ENCODE measurements at places on chromosomes 7 and 10. TPM values are rescaled to one million over a fixed set of nuclear protein-coding genes. Genes with fewer than 3 reads are reported as not detected.
A peak's percentile ranks its signal among the peaks of the same experiment; 100 is the strongest.

DNA sequence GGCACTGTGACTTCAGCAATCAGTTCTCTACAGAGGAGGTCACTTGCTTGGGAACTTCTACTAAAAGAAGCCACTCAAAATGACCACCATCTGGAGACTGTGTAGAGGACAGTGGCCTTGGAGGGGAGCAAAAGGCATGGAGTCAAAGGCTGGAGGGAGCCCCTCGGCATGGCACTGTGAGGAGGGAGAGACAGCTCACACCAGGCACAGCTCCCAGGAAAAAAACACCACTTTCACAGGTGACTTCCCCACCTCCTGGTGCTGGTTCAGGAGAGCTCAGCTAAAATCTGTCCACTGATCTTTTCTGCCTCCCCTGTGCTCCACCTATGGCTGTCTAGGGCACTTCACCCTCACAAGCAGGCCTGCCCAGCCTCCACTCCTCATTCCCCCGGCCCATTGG lies 649.4 kb upstream of the MGMT start:
- no peak overlapping the region for H3K4me3 ChIP-seq
- no peak overlapping the region for H3K27ac ChIP-seq
- DNase-seq: no peak
- H3K36me3 ChIP-seq: no peaks in the 10 kb centered on the region

DNA sequence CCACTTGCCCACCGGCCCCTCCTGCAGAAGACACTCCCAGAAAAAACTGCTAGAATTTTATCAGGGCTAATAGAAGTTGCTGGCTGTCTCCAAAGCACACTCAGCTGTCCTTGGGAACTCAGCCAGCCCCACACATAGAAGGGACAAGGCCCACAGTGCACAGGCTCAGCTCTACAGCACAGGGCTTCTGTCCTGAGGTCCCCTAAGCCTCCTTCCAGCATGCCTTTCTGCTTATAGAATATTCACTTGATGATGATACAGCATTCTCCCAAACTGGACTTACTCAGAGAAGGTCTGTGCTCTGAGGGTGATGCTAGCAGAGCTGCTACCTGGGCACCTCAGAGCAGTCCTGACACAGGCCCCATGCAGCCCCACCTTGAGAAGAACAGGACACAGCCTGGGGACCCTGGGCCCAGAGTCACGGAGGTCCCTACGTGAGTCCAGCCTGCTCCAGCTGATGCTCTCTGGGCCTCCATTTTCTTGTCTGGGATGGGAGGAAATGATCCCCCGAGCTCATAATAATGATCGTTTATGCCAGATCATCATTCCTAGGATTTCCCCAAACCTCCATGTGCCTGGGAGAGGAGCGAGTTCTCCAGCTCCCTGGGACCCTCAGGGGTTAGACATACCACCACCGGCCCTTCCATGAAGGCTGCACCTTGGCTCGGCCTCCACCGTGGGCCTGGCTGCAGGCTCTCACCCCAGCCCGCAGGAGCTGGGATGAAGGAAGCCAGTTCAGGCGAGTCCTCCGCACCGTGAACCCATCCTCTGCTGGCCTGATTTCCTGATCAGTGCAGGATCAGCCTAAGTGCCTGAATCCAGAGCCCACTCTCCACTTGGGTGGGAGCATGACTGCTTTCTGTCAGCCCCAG lies 145.6 kb downstream of the ZNF248 start:
- no peak overlapping the region for H3K27ac ChIP-seq
- no peak overlapping the region for H3K4me3 ChIP-seq

GRCh38 chr7:114885836-114886235 lies 36.1 kb upstream of the MDFIC start:
- H3K27ac ChIP-seq: no peak overlapping the region
- no peak overlapping the region for H3K4me3 ChIP-seq
- peaks cover 11% of the 10 kb centered on the region for H3K4me1 ChIP-seq
- H3K27me3 ChIP-seq: no peaks in the 10 kb centered on the region

DNA sequence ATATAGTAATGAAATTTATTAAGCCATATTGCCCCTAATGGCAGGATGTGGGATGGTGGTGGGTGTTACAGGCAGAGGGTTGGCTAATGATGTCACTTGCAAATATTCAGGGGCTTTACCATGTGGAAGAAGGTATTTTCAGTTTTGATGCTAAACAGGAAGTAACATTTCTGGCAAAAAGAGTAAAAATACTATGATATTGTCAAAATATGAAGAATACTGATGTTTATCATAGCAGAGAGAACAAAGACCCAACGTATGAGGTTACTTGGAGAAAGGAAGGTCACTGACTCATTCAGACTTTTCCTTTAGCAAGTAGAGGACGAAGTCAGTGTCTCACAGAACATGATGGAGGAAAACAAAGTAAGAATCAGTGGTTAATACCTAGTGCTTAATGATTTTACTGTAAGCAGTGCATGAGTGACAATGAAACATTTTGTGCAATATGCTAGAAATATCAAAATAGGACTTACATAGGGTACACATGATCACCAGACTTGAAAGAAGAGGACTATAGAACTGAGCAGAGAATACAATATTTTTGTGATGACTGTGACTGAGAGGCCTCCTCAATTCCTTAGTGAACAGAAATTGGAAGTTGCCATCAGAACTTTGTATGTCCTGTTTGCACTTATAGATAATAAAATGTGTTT lies 89.7 kb upstream of the STEAP4 start:
- no peak overlapping the region for H3K4me3 ChIP-seq
- H3K27me3 ChIP-seq: no peaks in the 10 kb centered on the region
- H3K4me1 ChIP-seq: peaks cover 5% of the 10 kb centered on the region
- no peak for DNase-seq
- H3K27ac ChIP-seq: no peak overlapping the region

- no peak overlapping the region for H3K4me3 ChIP-seq
- no peaks in the 10 kb centered on the region for H3K4me1 ChIP-seq
- H3K27ac ChIP-seq: no peak overlapping the region
- H3K36me3 ChIP-seq: no peaks in the 10 kb centered on the region
- DNase-seq: no peak
Measured at GRCh38 chr7:115631782-115632181, 398.8 kb downstream of the TFEC start.

- no peak for DNase-seq
- H3K27me3 ChIP-seq: no peaks in the 10 kb centered on the region
- no peaks in the 10 kb centered on the region for H3K36me3 ChIP-seq
- H3K4me3 ChIP-seq: no peak overlapping the region
Measured at GRCh38 chr7:111473449-111474198, 88.7 kb downstream of the IMMP2L start.

GRCh38 chr10:95830044-95830443 lies 74.1 kb downstream of the ENTPD1 start:
- peaks cover 44% of the 10 kb centered on the region for H3K36me3 ChIP-seq
- no peaks in the 10 kb centered on the region for H3K27me3 ChIP-seq
- H3K4me1 ChIP-seq: peaks cover 53% of the 10 kb centered on the region
- H3K27ac ChIP-seq: peak overlapping the region; percentile 99

DNA sequence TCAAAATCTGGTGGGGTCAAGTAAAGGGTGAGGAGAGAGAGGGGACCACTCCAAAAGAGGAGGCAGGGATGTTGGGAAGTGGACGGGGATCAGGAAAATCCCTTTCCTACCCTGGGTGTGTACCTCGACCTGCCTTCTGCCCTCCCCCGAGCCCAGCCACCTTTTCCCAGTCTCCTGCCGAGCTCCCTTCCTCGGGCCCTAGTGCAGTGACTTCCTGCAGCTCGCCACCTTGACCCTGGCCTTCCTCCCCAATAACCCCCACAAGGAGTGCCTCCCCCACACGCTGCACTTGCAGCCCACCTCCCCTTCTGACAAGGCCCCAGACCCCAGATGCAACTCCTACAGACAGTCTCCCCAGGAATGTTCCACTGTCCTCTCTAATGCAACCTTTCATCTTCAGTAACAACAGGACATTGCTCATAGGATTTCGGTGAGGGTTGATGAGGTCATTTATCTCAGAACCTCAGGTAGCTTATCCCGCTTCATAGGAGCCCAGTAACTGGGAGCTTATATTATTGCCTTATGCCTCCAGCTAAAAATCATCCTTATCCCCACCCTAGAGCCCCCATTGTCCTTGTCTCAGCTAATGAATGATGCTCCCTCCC lies 90.1 kb downstream of the MKI67 start:
- H3K4me1 ChIP-seq: peaks cover 3% of the 10 kb centered on the region
- peaks cover 2% of the 10 kb centered on the region for H3K27me3 ChIP-seq
- H3K27ac ChIP-seq: no peak overlapping the region
- no peak overlapping the region for H3K4me3 ChIP-seq
- no peaks in the 10 kb centered on the region for H3K36me3 ChIP-seq

DNA sequence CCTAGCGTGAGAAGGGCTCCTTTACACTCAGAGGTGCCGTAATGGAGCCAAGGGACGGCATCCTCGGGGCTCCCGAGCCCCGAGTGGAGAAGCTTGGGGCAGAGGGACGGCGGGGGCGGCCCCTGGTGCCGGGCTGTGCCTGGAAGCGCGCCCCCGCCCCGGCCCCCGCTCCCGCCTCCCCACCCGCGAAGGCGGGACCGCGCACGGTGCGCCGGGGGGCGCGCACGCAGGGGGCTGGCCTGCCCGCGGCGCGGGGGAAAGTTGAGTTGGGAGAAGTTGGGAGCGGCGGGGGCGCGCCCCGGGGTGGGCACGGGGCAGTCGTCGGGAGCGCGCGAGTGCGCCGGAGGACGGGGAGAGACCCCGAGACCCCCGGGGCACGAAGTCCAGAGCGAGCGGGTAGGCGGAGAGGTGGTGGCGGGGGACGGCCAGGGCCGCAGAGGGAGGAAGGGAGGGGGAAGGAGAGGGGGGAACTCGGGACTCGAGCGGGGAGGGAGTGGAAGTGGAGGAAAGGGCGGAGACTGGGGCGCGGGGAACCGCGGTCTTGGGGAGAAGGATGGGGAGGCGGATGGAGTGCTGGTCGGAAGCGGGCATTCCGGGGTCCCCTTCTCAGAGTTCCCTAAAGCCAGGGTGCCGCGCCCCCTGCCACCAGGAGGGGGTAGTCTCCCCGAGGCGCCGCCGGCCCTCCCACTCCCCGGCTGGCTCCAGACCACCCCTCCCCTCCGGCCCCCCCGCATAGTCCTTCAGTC lies at the start of gene SLC4A2:
Gene SLC4A2 (plus strand): TSS at position 223 of the 746 bp plus-strand sequence. CDS start 2,399 bp downstream, outside the sequence.
- H3K4me1 ChIP-seq: peaks cover 44% of the 10 kb centered on the region
- peak within 1 kb of the TSS; percentile 94 for H3K27ac ChIP-seq
- peak; percentile 76 for DNase-seq
- peaks cover 16% of the 10 kb centered on the region for H3K36me3 ChIP-seq
- H3K4me3 ChIP-seq: peak within 1 kb of the TSS; percentile 84

GRCh38 chr7:123241809-123242208 lies 42.0 kb upstream of the SLC13A1 start:
- no peaks in the 10 kb centered on the region for H3K36me3 ChIP-seq
- H3K27me3 ChIP-seq: no peaks in the 10 kb centered on the region
- H3K4me1 ChIP-seq: no peaks in the 10 kb centered on the region
- DNase-seq: no peak
- H3K4me3 ChIP-seq: no peak overlapping the region
- no peak overlapping the region for H3K27ac ChIP-seq

GRCh38 chr7:50822110-50822509 lies 39.4 kb upstream of the GRB10 start:
- H3K4me1 ChIP-seq: peaks cover 10% of the 10 kb centered on the region
- H3K27me3 ChIP-seq: peaks cover 34% of the 10 kb centered on the region
- DNase-seq: no peak
- H3K36me3 ChIP-seq: peaks cover 2% of the 10 kb centered on the region

- no peaks in the 10 kb centered on the region for H3K4me1 ChIP-seq
- H3K4me3 ChIP-seq: no peak overlapping the region
- DNase-seq: no peak
- H3K27ac ChIP-seq: no peak overlapping the region
- no peaks in the 10 kb centered on the region for H3K36me3 ChIP-seq
Measured at GRCh38 chr10:33947544-33947943, 613.1 kb upstream of the NRP1 start.

DNA sequence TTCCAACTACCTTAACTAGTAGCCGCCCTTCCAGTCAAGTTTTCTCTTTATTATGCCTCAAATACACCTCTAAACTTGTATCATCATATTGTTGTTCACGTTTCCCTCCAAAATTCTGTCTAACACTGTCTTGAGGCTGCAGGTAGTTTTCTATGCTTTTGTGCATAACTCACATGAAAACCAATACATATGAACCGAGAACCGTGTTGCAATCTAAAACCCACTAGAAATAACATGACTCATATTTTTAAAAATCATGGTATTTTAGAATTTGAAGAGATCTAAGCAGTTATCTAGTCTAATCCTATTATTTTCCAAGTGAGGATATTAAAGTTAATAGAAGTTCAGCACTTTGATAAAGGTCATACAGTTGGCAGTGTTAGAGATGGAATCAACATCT lies 18.2 kb downstream of the LIPF start:
- H3K4me1 ChIP-seq: no peaks in the 10 kb centered on the region
- no peaks in the 10 kb centered on the region for H3K36me3 ChIP-seq
- peaks cover 7% of the 10 kb centered on the region for H3K27me3 ChIP-seq
- no peak overlapping the region for H3K27ac ChIP-seq

- DNase-seq: peak; percentile 42
- H3K27me3 ChIP-seq: peaks cover 2% of the 10 kb centered on the region
- no peaks in the 10 kb centered on the region for H3K36me3 ChIP-seq
- no peak overlapping the region for H3K4me3 ChIP-seq
- no peak overlapping the region for H3K27ac ChIP-seq
Measured at GRCh38 chr7:3673524-3673923, 372.5 kb downstream of the SDK1 start.

DNA sequence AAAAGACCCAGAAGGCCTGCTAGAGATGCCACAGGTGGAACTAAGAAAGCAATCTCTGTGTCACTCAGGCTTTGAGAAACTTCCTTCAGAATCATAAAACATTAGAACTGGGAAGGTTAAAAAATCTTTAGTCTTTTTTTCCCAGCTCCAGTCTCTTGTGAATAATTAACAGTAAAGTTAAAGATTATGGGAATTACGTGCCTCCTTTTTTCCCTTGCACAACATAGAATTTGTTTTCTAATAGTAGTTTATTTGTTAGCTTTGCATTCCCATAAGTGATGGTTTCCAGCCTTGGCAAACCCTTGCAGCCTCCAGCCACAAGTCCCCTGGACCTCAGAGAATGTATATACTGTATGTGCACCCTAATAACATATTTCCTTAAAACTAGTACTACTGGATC lies 128.3 kb downstream of the TPST1 start:
- H3K27ac ChIP-seq: no peak overlapping the region
- DNase-seq: no peak
- H3K4me1 ChIP-seq: no peaks in the 10 kb centered on the region
- no peak overlapping the region for H3K4me3 ChIP-seq
- H3K36me3 ChIP-seq: no peaks in the 10 kb centered on the region
- H3K27me3 ChIP-seq: peaks cover 4% of the 10 kb centered on the region

GRCh38 chr10:6621536-6621935 lies 41.5 kb upstream of the PRKCQ start:
- H3K4me3 ChIP-seq: no peak overlapping the region

- H3K4me1 ChIP-seq: no peaks in the 10 kb centered on the region
- H3K27me3 ChIP-seq: no peaks in the 10 kb centered on the region
- no peak overlapping the region for H3K4me3 ChIP-seq
- H3K36me3 ChIP-seq: no peaks in the 10 kb centered on the region
- DNase-seq: no peak
Measured at GRCh38 chr7:18874880-18875279, 242.6 kb downstream of the TWIST1 start.

- H3K36me3 ChIP-seq: no peaks in the 10 kb centered on the region
- no peak overlapping the region for H3K4me3 ChIP-seq
- peaks cover 4% of the 10 kb centered on the region for H3K27me3 ChIP-seq
- H3K27ac ChIP-seq: no peak overlapping the region
- DNase-seq: no peak
- peaks cover 17% of the 10 kb centered on the region for H3K4me1 ChIP-seq
Measured at GRCh38 chr7:134429481-134429880, 29.4 kb downstream of the AKR1B1 start.

FRA10AC1 gene
- 11.7 TPM for total RNA-seq

CADPS2 gene
- total RNA-seq: not detected

ANXA8 gene
- 0.78 TPM for total RNA-seq

GNGT1 gene
- not detected for total RNA-seq

SPDYE16 gene
- 0.18 TPM for total RNA-seq

GFRA1 gene
- not detected for total RNA-seq

FGFR2 gene
- total RNA-seq: 0.30 TPM

NKX1-2 gene
- total RNA-seq: not detected

SDK1 gene
- 0.03 TPM for total RNA-seq
